Neuronal stem cell (in vitro differentiated cells): ENCODE measurements at places on chromosomes 16 and 17.

- DNase-seq = no peak
These were observed 503 bp downstream of the DHX58 start for GRCh38 chr17:42111871-42112551.

GRCh38 chr16:66161942-66162341 lies 204.5 kb upstream of the CDH5 start:
- DNase-seq = no peak

- DNase-seq = no peak
These were observed 143.6 kb downstream of the COPRS start for GRCh38 chr17:31715446-31715845.

- DNase-seq = no peak
These were observed 4.7 kb downstream of the NATD1 start for GRCh38 chr17:21248500-21248899.
